H1 (cell line): ENCODE measurements at places on chromosomes 6 and 20. TPM values are rescaled to one million over a fixed set of nuclear protein-coding genes. Genes with fewer than 3 reads are reported as not detected.
A peak's percentile ranks its signal among the peaks of the same experiment; 100 is the strongest.

DNA sequence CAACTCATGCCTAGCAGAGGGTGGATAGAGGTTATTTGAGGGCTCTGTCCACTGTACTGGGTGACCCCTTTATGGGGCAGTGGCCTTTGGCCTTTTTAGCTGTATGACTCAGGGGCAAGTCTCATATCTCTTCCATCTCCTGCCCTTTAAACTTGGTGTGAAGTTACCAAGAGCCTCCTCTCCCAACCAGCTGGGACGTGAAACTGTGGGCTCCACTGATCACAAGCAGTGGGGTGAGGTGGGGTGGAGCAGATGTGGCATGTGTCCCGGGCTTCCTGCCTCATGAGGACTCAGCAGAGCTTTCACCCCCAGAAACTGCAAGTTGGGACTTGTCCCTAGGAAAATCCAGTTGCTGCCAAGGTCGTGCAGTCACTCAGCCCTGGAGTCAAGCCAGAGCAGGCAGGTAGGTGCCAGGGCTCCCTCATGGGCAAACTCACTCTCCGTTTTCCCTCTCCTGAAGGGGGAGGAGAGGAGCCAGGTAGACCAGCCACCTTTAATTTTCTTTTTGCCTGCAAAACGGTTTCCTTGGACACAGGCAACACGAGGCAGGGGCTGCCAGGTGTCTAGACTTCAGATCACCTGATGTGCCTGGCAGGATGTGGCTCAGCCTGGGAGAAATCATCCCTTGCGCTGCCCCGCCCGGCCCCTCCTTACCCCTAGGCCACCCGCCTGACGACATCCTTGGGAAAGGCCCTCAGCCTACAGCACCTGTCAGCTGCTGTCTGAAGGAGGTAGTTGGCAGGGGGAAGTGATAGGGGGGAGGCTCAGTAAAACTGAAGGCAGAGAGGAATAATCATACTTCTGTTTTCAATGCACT lies 4.0 kb downstream of the CDKN1A start:
- H3K4me3 ChIP-seq = no peak overlapping the region
- no peak for DNase-seq
- H3K27me3 ChIP-seq = peaks cover 15% of the 10 kb centered on the region

DNA sequence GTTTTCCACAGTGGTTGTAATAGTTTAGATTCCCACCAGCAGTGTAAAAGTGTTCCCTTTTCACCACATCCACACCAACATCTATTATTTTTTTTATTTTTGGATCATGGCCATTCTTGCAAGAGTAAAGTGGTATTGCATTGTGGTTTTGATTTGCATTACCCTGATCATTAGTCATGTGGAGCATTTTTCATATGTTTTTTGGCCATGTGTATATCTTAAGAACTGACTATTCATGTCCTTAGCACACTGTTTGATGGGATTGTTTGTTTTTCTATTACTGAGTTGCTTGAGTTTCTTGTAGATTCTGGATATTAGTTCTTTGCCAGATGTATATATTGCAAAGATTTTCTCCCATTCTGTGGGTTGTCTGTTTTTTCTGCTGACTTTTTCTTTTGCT lies 820.1 kb downstream of the TENT5A start:
- H3K4me1 ChIP-seq = no peaks in the 10 kb centered on the region
- DNase-seq = no peak
- no peaks in the 10 kb centered on the region for H3K27me3 ChIP-seq
- no peak overlapping the region for H3K27ac ChIP-seq
- no peak overlapping the region for H3K4me3 ChIP-seq

DNA sequence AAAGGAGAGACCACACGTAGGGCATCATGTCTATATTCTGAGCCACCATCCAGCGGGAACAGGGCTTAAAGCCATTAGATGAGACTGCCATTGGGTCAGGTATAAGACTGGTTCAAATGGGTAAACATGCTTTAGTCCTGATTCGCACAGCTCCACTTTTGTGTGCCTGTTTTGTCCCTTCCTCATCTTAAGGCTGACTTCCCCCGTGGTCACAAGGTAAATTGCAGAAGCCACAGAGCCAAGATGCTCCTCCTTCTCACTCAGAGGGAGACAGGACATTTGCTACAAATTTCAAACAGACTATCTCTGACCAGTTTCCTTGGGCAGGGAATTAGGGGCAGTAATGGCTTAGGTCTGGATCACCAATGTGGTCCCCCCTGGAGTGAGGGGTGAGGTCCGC lies 11.4 kb upstream of the IFNGR1 start:
- H3K27ac ChIP-seq = no peak overlapping the region
- H3K27me3 ChIP-seq = no peaks in the 10 kb centered on the region
- H3K4me1 ChIP-seq = no peaks in the 10 kb centered on the region
- no peak overlapping the region for H3K4me3 ChIP-seq
- no peaks in the 10 kb centered on the region for H3K36me3 ChIP-seq

DNA sequence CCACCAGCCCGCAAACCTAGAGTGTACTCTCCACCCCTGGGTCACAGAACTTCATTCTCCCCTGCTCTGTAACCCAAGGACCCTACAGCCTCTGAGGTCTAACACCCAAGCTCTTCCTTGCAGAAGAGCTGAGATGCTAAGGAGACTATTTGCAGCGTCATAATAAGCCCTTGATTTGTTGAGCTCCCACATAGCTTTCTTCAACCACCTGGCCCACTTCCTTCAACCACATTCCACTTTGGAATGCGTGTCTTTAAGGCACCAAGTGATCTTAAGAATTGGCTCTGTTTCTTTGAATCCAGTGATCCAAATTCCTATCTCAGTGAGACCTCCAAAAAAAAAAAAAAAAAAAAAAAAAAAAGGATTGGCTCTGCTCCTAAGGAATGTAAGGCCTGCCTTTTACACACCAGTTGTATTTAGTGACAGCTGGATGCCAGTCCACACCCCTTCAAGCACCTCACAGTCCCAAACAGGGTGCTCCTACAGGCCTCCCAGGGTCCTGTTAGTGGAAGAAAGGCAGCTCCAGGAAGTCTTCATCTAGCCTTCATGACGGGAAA lies 106.2 kb downstream of the UBE3D start:
- peak; percentile 7 for DNase-seq
- H3K4me3 ChIP-seq = no peak overlapping the region
- H3K36me3 ChIP-seq = no peaks in the 10 kb centered on the region
- H3K4me1 ChIP-seq = peaks cover 4% of the 10 kb centered on the region; the same call in 1 of the 2 replicates

DNA sequence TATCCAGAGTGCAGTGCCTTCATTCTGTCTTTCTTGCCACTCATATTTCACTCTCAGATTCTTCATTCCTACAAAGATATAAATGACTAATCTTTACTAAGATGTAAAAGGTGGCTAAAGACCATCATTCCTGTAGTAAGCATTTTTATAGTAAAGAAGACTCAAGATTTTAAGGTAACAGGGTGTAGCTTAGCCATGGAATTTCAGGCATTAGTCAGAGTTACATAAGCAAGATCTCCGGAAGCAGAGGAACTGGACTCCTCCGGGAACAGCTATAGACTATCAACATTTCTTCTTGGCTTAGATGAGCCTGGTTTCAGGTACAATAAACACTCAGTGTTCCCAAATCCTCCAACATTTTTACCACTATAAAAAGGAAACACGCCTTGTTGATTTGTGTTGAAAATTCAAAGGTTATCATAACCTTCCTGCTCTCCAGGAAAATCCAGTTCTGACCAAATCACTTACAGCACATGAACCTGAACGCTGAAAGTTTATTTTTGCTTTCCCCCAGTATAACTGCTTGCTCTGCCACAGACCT lies 23.7 kb downstream of the SERPINB1 start:
- H3K27me3 ChIP-seq = no peaks in the 10 kb centered on the region
- H3K4me3 ChIP-seq = no peak overlapping the region
- H3K36me3 ChIP-seq = no peaks in the 10 kb centered on the region
- DNase-seq = no peak

- no peaks in the 10 kb centered on the region for H3K4me1 ChIP-seq
- H3K36me3 ChIP-seq = no peaks in the 10 kb centered on the region
- H3K27me3 ChIP-seq = no peaks in the 10 kb centered on the region
- H3K27ac ChIP-seq = no peak overlapping the region
- no peak for DNase-seq
Observed at GRCh38 chr6:139994998-139995397, 620.5 kb upstream of the CITED2 start.

DNA sequence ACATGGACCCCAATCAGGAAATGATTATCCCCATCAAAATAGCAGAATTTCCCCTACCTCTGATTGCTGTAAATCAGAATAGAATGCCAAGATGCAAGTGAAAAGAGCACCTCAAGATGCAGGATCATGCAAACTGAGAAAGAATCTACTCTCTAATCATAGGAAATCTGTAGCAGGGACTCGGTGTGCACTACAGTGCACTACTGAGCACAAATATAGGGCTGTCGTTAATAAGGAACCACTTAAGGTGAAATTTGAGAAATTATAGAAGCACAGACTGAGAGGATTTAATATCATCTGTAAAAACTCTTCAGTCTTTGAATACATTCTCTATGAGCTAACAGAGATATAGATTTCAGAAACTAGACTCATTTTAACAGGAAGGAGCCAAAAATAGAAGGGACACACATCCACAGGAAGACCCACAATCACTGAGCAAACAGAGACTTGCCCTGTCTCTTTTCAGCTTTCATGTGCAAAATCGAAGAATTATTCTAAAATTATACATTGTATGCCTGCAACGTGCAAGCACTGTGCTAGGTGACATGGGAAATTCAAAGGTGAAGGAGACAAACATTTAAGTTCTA lies 278.3 kb downstream of the HIVEP2 start:
- H3K4me3 ChIP-seq = no peak overlapping the region
- no peaks in the 10 kb centered on the region for H3K36me3 ChIP-seq
- no peaks in the 10 kb centered on the region for H3K4me1 ChIP-seq
- no peaks in the 10 kb centered on the region for H3K27me3 ChIP-seq
- no peak overlapping the region for H3K27ac ChIP-seq

DNA sequence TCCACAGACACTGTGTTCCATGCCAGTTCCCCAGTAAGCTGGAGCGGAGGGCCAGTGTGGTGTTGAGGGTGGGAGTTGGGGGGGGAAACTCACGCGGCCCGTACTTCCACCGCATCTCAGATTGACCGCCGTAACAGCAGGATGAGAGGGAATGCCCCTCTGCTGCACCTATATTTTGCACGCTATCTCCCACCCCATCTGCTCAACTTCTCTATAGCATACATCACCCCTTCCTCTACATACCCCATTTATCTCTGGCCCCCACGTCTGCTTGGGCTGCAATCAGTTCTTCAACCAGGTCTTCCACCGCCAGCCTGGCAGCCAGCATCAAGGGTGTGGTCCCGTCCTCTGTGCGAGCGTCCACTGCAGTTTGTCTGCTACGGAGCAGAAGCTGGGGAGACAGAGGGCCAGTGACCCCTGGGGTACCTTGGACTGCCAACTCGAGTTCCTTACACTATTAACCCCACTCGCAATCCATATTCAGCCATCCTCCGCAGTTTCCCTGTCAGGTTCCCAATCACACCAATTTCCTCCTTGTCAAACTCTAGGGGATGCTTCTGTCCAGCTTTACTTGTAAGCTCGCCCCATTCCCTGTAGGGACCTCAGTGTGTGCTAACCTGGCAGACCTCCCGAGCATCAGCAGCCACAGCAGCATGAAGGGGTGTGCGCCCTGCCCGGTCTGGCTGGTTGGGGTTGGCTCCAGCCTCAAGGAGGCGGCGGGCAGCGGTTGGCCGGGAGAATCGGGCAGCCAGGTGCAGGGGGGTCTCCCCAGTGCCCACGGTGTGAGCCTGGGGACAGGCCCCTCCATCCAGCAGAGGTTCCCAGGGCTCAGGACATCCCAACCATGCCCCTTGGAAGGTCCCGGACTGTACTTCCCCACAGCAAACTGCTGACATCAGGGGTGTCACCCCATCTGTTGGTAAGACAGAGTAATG lies 4.5 kb upstream of the GPSM3 start:
- H3K27ac ChIP-seq = peak overlapping the region; percentile 96
- H3K36me3 ChIP-seq = no peaks in the 10 kb centered on the region
- peaks cover 8% of the 10 kb centered on the region for H3K4me1 ChIP-seq
- no peaks in the 10 kb centered on the region for H3K27me3 ChIP-seq
- no peak for DNase-seq

SLC17A3 gene
- not detected in 2 replicates for total RNA-seq

GPLD1 gene
- 5.3 and 5.9 TPM in 2 replicates for total RNA-seq

NRSN2 gene
- 15.0 and 19.4 TPM in 2 replicates for total RNA-seq

KCNQ5 gene
- 1.2 and 1.3 TPM in 2 replicates for total RNA-seq
